Pancreas (tissue), 10 donors: ENCODE measurements at places on chromosomes 4 and X. TPM values are rescaled to one million over a fixed set of nuclear protein-coding genes. Genes with fewer than 3 reads are reported as not detected.

The MAGEA10 gene
- total RNA-seq: not detected

The POLN gene
- 1.9 TPM for total RNA-seq

The KCNE5 gene
- not detected for total RNA-seq

The RTL5 gene
- total RNA-seq: 2.3 TPM

The ZNF185 gene
- total RNA-seq: 2.9 TPM

The TKTL1 gene
- total RNA-seq: not detected

The ETDB gene
- not detected for total RNA-seq

The SPANXN3 gene
- total RNA-seq: not detected

DNA sequence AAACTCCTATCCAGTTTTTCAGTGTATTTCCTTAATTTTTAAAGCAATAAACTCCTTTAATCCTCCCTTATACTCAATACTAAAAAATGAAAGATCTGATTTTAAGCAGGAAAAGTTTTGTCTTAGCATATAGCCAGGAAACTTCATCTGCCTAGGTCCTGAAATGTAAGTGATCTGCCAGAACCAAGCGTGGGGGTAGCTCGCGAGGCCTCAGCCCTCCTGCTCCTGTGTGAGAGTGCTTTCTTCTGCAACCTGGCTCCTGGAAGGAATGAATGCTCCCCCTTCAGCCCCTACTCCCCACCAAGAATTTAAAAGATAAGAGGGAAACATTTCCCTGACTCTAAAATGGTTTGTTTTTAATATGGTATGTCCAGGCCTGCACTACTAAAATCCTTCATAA, 160.1 kb downstream of the CBR4 start:
- peaks cover 3% of the 10 kb centered on the region for H3K4me1 ChIP-seq
- H3K27me3 ChIP-seq: no peaks in the 10 kb centered on the region
- H3K36me3 ChIP-seq: no peaks in the 10 kb centered on the region
- no peak overlapping the region for H3K4me3 ChIP-seq
- no peak overlapping the region for H3K27ac ChIP-seq

DNA sequence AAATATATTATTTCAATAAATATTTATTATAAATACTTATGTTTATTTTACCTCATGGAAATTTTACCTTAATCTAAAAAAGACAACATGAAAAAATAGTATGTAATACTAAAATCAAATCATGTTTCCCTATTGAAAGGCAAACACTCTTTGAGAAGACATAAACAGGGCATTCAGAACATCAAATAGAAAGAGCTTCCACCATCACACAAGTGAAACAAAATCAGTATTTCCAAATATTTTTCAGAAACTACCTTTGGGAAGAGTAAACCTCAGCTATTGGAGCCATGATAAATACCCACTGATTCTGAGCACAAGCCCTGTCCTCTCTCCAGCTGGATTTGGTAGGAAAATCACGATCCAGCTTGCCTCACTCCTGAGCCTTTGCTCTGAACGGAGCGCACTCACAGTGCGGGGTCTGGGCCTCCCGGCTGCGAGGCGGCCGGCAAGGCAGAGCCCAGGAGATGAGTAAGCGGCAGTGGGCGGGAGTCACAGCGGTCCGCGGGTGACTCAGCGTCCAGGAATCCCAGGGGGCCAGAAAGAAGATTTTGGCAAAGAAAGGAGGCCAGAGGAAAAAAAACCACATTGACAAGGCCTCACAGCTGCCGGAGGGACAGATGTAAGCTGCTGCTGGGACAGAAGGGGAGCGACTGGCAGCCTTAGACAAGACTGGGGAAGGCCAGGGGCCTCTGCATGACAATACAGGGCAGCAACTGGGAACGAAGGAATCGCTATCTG, 14.7 kb upstream of the ANXA5 start:
- peak; percentile 51 for DNase-seq
- H3K4me3 ChIP-seq: no peak overlapping the region
- H3K27me3 ChIP-seq: no peaks in the 10 kb centered on the region
- H3K27ac ChIP-seq: no peak overlapping the region
- no peaks in the 10 kb centered on the region for H3K4me1 ChIP-seq

DNA sequence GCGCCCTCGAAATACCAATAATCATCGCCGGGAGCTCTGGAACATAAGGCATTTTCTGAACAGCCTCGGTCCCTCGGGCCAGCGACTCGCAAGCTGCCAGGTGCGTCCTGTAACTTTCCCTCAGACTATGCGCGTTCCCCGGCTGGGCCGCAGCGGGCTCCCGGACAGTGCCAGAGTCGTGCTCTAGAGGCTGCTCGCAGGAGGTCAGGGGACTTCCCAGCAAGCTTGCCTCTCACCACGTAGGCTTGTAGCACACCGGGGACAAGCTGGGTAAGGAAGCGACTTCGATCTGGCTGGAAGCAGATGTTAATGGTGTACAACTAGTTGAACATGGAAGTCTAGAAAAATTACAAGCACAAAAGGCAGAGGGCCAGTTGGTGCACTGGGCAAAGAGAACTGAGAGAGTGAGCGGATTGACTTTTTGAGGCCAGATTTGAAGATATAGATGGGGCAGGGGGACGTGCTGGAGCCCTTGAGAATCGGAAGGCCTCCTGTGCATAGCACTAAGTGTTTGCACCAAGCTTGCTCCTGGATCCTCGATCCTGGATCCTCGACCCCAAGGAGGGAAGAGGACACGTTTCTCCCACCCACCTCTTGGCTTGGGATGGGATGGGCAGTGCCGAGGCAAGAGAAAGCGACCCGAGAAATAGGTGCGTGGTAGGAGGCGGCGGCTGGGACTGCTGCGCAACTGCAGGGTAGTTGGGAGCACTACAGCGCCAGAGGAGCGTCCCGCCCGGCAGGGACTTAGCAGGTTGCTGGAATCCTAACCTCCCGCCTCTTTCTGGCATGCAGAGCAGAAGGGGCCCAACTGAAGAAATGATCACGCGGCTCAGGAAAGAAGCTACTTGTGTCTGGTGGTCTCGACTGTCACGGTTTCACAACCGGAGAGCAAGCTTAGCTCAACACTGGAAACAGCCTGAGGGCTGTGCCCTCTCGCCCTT, 19.9 kb upstream of the ZIC3 start:
- H3K27ac ChIP-seq: no peak overlapping the region
- no peaks in the 10 kb centered on the region for H3K4me1 ChIP-seq
- DNase-seq: no peak
- no peak overlapping the region for H3K4me3 ChIP-seq
- H3K27me3 ChIP-seq: peaks cover 31% of the 10 kb centered on the region

GRCh38 chr4:75710246-75710645, 14.1 kb upstream of the USO1 start:
- no peak overlapping the region for H3K4me3 ChIP-seq
- no peak overlapping the region for H3K27ac ChIP-seq
- H3K36me3 ChIP-seq: no peaks in the 10 kb centered on the region
- H3K4me1 ChIP-seq: peaks cover 4% of the 10 kb centered on the region

GRCh38 chr4:11028334-11028733, 343.8 kb upstream of the CLNK start:
- H3K4me1 ChIP-seq: no peaks in the 10 kb centered on the region
- no peaks in the 10 kb centered on the region for H3K36me3 ChIP-seq
- H3K27ac ChIP-seq: no peak overlapping the region
- no peak overlapping the region for H3K4me3 ChIP-seq
- H3K27me3 ChIP-seq: no peaks in the 10 kb centered on the region

DNA sequence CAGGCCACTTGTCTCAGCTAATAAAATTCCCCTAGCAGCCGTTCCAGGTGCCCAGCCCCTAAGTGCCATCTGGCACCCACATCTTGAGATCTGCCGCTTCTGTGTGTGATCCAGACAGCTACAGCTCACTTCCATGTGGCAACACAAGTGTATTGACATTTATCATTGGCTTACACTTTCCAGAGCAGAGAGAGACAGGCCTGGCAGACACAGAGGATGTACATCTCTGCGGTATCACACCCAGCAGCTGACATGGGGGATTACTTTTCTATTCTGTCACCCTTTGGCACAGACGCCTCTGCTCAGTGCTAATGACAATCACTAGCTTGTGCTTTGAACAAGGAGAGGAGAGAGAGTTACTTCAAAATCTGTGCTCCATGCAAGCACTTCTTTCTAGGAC, 195.9 kb downstream of the KDR start:
- H3K27me3 ChIP-seq: no peaks in the 10 kb centered on the region
- DNase-seq: no peak
- no peak overlapping the region for H3K4me3 ChIP-seq

DNA sequence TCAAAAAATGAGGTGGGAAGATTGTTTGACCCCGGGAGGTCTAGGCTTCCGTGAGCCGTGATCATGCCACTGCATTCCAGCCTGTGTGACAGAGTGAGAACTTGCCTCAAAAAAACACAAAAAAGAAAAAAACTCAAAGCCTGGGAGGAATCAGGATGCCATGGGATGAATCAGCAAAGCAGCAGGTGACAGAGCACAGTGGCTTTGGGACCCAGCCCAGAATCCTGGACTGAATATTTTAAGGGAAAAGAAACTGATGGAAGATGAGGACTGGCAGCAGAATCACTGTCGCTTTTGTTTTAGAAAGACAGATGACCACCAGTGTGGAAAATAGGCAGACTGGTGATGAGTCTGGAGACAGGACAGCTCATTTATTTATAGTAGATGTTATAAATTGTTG, 16.6 kb downstream of the S100G start:
- H3K4me3 ChIP-seq: no peak overlapping the region
- H3K4me1 ChIP-seq: no peaks in the 10 kb centered on the region
- H3K36me3 ChIP-seq: no peaks in the 10 kb centered on the region
- H3K27ac ChIP-seq: no peak overlapping the region

DNA sequence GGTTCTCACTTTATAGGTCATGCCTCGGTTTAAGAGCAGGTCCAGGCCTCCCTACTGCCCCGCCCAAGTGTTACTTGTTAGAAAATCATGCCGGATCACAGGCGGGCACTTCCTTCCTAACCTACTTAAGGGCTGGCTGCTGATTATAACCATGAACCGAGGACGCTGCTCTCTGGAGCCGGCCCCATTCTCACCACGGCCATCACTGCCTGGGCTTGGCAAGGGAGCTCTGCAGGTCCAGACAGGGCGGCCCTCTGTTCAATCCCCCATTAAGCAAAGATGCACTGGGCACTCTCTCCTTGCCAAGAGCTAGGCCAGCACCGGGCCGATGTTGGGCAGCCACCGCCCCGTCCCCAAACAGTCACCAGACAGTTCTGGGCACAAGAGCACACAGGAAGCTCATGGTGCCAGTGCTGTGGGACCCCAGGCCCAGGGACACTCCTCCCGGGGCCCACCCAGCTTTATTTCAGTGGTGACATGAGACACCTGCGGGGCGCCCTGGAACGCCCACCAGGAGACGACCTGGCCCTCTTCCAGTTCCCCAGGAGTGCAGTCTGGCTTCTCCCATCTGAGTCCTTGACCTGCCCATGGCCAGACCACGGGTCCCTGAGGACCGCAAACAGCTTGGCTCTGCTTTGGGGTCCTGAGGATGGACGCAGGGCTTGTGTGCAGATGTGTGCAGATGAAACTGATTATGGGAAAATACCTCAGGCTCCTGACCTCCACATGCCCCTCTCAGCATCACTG, 44.0 kb downstream of the ABLIM2 start:
- DNase-seq: peak; percentile 61
- H3K4me1 ChIP-seq: peaks cover 23% of the 10 kb centered on the region
- no peak overlapping the region for H3K27ac ChIP-seq
- H3K36me3 ChIP-seq: no peaks in the 10 kb centered on the region

GRCh38 chr4:177461606-177462005, 19.4 kb upstream of the AGA start:
- H3K36me3 ChIP-seq: no peaks in the 10 kb centered on the region
- H3K4me3 ChIP-seq: no peak overlapping the region
- DNase-seq: no peak
- no peaks in the 10 kb centered on the region for H3K4me1 ChIP-seq
- no peaks in the 10 kb centered on the region for H3K27me3 ChIP-seq
- H3K27ac ChIP-seq: no peak overlapping the region

GRCh38 chr4:141705747-141706377, 69.5 kb downstream of the IL15 start:
- no peak for DNase-seq
- H3K27me3 ChIP-seq: no peaks in the 10 kb centered on the region
- H3K27ac ChIP-seq: no peak overlapping the region
- no peaks in the 10 kb centered on the region for H3K4me1 ChIP-seq

- no peak overlapping the region for H3K4me3 ChIP-seq
- H3K27ac ChIP-seq: no peak overlapping the region
Measured at GRCh38 chr4:97525236-97525635, 618.0 kb downstream of the STPG2 start.

- no peaks in the 10 kb centered on the region for H3K36me3 ChIP-seq
- no peak overlapping the region for H3K27ac ChIP-seq
- H3K27me3 ChIP-seq: no peaks in the 10 kb centered on the region
- H3K4me3 ChIP-seq: no peak overlapping the region
- DNase-seq: no peak
Measured at GRCh38 chr4:146957237-146957636, 11.6 kb upstream of the TTC29 start.

DNA sequence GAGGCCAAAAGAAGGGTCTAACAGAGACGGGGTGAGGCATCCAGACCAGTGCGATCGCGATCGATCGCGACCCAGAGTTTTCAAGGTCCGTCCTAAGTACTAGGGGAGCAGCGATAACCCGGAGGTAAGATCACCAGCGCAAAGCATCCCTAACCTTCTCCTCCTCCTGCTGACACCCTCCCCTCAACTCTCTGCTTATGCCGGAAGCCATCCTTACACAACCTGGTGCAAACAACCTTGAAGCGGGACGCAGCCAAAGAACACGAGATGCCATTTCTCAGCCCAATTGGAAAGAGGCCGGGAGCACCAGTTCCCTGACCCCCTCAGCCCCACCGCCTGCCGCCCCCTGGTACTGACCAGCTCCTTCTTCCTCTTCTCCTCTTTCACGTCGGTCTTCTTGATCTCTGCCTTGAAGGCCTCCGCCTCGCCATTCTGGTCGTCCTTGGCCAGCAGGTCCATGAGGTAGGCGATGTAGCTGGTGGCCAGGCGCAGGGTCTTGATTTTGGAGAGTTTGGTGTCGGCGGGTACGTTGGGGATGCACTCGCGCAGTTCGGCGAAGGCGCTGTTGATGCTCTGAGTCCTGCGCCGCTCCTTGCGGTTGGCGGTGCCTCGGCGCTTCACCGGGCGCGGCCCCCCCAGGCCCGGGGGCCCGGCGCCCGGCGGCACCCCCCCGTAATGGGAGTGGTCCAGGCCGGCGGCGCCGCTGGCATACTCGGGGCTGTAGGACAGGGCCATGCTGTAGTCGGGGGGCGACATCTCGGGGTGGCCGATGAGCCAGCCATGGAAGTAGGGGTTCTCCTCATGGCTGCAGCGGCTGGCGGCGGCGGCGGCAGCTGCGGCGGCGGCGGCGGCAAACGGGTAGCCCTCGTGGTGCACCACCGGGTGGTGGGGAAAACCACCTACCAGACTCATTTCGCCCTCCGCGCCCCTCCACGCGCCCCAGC, 1.4 kb downstream of the HAND2 start:
- no peaks in the 10 kb centered on the region for H3K36me3 ChIP-seq
- peak overlapping the region; percentile 21 for H3K4me3 ChIP-seq
- no peaks in the 10 kb centered on the region for H3K4me1 ChIP-seq
- H3K27ac ChIP-seq: peak overlapping the region; percentile 42
- H3K27me3 ChIP-seq: peaks cover 20% of the 10 kb centered on the region

- H3K36me3 ChIP-seq: no peaks in the 10 kb centered on the region
- H3K4me1 ChIP-seq: no peaks in the 10 kb centered on the region
- H3K27me3 ChIP-seq: no peaks in the 10 kb centered on the region
- DNase-seq: no peak
- H3K27ac ChIP-seq: no peak overlapping the region
Measured at GRCh38 chr4:172691552-172691951, 477.1 kb upstream of the GALNT7 start.
